Astrocyte (in vitro differentiated cells and primary cell): ENCODE measurements at places on chromosomes 6 and 20.
A peak's percentile ranks its signal among the peaks of the same experiment; 100 is the strongest.

GRCh38 chr6:28940858-28941683, 17.3 kb upstream of the TRIM27 start:
- peak; percentile 71 for DNase-seq

DNA sequence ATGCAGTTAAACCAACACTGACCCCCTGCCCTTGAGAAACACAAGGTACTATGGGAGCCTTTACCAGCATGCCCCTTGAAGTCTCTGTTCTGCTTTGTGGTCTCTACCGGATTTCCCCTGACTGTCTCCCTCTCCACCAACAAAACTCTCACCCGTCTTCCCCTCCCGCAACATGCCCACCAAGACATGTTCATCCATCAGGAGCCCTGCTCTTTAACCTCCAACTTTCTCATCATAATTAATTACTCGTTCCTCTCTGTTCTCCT, 1.1 kb downstream of the ZNF165 start:
- no peak for DNase-seq

DNA sequence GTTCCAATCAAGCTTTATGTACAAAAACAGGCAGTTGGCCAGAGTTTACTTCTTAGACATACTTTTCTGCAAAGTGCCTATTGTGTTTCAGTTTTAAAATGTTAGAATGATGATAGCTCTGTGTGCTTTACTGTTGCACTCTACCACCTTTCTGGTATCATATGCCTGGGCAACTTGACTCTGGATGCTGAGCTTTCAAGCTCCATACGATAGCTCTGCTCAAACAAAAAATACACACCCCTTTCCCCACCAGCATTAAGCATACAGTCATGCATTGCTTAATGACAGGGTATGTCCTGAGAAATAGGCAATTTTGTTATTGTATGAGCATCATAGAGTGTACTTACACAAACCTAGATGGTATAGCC, 123.1 kb downstream of the RCAN2 start:
- DNase-seq: no peak

GRCh38 chr20:16132036-16132798, 441.0 kb downstream of the KIF16B start:
- DNase-seq: no peak

GRCh38 chr20:8867038-8867740, 201.7 kb upstream of the PLCB4 start:
- DNase-seq: no peak

DNA sequence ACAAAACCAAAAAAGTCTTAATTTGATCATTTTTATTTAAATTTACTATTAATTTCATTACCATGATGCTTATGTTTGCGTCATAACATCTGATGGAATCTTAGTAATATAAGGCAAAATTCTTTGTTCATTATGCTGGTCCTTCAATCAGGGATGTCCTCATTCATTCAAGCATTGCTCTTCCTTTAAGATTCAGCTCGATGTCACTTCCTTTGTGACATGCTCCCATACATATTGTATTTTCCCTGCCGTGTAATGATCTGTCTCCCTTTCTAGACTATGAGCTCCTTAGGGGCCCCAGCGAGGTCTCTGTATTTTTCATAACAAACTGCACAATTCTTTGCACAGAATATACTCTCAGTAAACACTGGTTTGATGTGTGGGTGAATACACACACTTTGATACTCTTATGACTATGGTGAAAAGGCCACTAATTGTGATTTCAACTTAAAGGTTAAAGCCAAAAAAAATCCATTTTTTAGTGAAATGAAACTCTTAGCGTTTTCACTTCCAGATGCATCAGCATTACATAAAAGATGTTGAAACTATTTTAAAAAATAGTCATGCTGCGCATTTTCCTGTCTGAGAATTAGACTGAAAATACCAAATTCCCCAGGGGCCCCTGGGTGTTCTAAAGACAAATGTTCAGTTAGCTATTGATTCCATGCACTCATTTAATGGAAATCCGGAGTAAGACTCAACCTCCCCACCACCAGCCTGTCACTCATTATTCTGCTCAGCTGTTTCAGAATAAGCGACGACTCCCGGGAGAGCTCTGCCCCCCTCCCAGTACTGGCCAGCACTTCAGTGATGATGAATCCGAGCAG, 169.7 kb downstream of the ATXN1 start:
- DNase-seq: no peak

DNA sequence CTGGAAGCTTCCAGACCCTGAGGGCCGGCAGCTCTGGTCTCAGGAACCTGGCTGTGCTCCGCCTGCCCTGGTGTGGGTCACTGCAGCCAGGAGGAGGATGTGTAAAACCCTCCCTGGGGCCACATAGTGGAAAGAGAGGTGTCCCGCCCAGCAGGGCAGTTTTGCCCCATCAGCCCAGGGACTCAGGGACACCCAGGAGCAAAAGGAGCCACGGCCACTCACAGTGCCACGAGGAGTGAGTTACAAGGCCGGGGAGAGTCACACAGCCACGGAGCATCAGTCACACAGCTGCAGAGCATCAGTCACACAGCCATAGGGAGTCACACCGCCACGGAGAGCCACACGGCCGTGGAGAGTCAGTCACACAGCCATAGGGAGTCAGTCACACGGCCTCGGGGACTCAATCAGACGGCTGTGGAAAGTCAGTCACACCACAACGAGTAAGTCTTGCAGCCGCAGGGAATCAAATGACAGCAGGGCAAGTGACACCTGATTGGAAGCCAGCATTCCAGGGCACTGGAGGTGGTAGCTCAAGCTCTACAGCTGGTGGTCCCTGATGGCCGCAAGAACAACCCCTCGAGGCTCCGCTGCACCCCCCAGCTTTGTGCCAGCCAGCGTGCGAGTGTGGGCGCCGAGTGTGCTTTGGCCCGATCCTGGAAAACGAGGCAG, 60.9 kb downstream of the DLL1 start:
- no peak for DNase-seq

- DNase-seq: no peak
These were observed 22.3 kb downstream of the TTBK1 start for GRCh38 chr6:43265564-43265963.

DNA sequence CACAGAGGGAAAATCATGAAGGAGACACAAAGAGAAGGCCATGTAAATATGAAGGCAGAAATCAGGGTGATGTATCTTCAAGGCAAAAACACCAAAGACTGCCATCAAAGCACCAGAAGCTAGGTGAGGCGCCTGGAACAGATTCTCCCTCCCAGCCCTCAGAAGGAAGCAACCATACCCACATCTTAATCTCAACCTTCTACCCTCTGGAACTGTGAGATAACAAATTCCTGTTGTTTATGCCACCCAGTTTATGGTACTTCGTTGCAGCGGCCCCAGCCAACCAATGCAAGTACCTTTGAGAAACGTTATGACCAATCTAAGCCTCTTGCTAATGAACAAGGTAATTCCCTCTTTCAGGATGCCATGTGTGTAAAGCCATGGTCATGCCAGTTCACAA, 66.2 kb upstream of the STXBP5 start:
- DNase-seq: no peak

- DNase-seq: peak; percentile 41
These were observed 58.2 kb upstream of the TRAF3IP2 start for GRCh38 chr6:111663692-111664564.

DNA sequence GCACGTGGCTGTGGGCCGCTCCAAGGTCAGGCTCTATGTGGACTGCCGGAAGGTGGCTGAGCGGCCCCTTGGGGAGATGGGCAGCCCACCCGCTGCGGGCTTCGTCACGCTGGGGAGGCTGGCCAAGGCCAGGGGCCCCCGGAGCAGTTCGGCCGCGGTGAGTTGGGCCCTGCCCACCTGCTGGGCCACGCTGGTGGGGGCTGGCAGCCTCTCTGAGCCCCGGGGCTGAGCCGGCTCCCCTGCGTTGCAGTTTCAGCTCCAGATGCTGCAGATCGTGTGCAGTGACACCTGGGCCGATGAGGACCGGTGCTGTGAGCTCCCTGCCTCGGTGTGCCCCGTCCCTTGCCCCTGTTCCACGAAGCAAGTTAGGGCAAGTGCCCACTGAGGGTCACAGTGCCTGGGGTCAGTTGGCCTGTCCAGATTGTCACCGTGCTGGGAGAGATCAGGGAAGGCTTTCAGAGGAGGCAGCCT, 27.1 kb downstream of the COL20A1 start:
- no peak for DNase-seq

- DNase-seq: no peak
These were observed 1.8 kb upstream of the LRRC73 start for GRCh38 chr6:43511824-43512415.
